Stimulated activated CD8-positive, alpha-beta memory T cell treated with anti-CD3 and anti-CD28 coated beads, Interleukin-4, amount 100 ng/mL, for 48 hours (primary cell): ENCODE measurements at places on chromosomes 1 and 21.
A peak's percentile ranks its signal among the peaks of the same experiment; 100 is the strongest.

DNA sequence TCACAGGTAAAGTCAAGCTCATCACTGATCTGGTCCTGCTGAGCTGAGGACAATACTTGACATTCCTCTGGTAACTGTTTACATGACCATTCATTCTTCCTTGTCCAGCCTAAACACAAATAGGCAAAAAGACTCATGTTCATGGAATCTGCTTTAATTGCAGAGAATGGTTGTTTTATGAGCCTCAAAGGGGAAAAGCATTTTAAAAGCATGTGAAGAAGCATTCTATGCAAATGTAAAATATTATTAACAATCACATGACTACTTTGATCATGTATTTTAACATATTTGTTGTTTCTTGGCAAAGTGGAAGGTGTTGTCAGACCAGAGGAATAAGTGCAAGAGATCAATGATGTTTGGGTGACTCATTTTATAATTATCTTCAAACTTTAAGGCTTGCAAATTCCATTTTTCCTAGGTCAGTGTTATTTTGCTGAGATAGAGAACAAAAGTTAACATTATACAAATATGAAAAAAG is 133.7 kb downstream of the RUNX1 start:
- no peak for DNase-seq

GRCh38 chr1:64543831-64544230 is 73.9 kb downstream of the CACHD1 start:
- no peak for DNase-seq

DNA sequence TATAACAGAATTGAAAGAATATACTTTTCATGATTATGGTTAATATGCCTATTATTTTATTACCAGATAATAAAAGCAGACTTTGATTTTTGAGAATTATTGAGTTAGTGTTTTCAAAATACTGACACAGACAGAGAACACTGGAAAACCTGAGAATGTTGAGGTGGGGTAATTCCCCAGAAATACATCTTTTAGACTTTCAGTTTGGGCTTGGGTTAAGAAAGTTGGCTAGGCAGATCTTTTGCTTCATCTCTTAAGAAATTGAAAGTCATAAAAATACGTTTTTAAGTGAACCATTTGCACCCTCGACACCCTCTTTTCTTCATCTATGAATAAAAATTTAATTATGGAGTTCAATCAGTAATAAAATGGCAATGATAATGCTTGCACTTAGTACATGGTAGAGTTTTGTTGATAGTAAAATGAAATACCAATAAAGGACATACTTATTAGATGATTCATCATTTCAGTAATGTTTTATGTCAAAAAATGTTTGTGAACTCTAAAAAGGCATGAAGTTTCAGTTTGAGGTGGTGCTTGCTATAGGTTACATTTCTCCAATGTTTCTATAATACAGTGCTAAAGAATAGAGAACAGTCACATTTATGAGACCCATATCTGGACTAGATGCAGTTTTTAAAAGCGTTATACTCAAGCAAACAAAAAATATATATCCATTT is 1.9 kb upstream of the SAMSN1 start:
- DNase-seq: no peak

DNA sequence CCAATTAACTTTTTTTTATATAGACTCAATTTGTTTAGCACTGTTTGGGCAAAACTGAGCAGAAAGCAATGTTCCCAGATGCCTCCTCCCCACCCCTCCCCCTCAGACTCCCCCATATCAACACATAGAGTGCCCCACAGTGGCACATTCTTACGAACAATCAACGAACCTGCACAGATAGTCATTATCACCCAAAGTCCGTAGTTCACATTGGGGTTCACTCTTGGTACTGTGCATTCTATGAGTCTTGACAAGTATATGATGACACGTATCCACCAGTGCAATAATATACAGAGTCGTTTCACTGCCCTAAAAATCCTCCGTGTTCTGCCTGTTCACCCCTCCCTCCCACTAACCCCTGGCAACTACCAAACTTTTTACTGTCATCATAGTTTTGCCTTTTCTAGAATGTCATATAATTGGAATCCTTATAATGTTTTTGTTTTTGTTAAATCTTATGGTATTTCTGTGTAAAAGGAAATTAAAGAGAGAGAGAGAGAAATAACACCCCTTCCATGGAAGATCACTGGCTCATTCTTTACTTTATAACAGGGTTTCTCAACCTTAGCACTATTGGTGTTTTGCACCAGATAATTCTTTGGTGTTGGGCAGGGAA is 37.2 kb upstream of the HNRNPU start:
- no peak for DNase-seq

GRCh38 chr1:192807211-192808162 is 1.4 kb upstream of the RGS2 start:
- no peak for DNase-seq

DNA sequence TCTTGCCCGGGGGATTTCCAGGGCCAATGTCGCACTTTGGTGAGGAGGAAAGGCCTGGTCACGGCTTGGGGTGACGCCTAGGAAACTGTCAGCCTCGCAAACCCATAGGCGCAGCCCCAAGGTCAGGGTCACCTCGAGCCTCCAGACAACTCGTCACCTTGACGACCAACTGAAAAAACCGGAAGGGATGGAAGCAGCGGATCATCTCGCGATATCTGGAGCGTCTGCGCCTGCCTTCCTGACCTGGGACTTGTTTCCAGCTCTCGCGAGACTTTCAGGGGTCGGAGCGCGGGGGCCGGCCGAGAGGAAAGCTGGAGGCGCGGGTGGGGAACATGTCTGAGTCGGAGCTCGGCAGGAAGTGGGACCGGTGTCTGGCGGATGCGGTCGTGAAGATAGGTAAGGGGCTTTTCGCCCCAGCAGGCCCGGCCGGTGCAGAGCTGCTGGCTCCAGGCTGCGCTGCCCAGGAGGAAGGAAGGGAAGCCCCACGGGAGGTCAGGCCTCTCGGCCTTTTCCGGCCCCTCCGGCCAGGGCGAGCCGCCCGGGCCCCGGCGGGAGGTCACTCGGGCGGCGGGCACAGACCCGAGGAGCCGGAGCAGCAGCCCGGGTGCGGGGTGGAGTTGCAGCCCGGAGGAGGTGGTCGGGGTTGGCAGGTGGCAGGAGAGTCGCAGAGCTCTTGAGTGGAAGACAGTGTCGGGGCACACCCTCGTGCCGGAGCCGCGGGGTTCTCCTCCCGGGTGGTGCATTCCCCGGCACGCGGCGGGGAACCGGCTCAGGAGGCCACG is 47.2 kb upstream of the NBL1 start:
- peak; percentile 98 for DNase-seq

GRCh38 chr21:44532712-44533111 is 7.3 kb downstream of the KRTAP10-1 start:
- DNase-seq: no peak

- DNase-seq: peak; percentile 30
These were observed 1.1 kb downstream of the IGSF3 start for GRCh38 chr1:116666187-116667077.

DNA sequence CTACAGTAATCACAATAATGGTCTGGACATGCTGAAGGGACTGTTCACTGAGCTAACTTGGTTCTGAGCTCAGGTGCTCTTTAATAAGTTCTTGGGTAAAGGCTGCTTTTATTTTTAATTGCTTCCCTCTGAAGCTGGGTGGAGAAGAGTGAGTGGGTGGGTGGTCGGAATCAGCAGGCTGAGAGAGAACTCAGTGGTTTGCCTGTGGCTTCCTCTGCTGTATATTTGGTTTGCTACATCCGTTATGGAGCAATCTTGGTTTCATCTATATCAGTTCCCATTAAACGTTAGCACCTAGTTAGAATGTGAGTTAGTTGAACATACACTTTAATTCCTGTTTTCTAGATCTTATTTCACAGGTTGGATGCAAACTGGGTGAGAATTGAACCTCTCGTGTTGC is 23.3 kb downstream of the CNIH4 start:
- peak; percentile 69 for DNase-seq

DNA sequence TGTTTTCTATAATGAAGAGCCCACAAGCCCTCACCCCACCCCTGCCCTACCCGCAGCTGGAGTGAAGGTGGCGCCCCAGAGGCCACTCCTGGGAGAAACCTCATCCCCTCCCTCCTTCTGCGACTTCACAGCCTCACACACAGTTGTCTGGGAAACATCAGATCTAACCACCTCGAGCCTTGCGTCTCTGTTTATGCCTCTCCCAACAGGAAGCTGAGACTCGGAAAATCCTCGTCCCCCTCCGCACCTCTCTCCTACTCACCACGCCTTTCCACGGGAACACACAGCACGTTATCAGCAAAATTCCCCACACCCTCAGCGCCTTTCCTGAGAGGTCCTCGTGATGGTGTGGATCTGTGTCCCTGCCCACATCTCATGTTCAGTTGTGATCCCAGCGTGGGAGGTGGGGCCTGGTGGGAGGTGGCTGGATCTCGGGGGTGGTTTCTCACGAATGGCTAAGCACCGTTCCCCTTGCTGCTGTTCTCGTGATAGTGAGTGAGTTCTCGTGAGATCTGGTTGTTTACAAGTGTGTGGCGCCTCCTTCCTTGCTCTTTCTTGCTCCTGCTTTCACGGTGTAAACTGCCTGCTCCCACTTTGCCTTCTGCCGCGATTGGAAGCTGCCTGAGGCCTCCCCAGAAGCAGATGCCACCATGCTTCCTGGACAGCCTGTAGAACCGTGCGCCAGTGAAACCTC is 190.6 kb downstream of the KIF26B start:
- DNase-seq: no peak

GRCh38 chr1:77953907-77954306 is 25.0 kb downstream of the FUBP1 start:
- DNase-seq: no peak

DNA sequence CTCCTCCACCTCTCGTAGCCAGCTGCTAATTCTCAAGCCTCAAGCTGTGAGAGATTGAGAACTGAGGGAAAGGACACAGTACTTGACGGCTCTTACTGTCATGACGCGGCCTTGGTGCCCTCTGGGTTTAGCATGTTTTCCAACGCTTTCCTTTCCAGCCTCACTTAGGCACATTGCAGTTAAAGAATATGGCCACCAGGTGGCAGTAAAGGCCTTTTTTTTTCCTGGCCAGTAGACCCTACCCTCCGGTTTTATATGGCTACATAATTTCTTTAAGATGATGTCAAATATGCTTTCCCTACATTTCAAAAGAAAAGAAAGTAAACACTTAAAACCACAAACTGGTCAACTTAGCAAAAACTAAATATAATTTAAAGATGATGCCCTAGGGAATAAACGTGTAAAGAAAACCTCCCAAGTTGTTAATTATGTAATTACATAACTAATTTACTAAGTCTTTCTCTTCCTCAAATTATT is 56.8 kb upstream of the PRDX6 start:
- peak; percentile 64 for DNase-seq

- no peak for DNase-seq
These were observed 36.4 kb upstream of the ANGPTL7 start for GRCh38 chr1:11152755-11153154.

DNA sequence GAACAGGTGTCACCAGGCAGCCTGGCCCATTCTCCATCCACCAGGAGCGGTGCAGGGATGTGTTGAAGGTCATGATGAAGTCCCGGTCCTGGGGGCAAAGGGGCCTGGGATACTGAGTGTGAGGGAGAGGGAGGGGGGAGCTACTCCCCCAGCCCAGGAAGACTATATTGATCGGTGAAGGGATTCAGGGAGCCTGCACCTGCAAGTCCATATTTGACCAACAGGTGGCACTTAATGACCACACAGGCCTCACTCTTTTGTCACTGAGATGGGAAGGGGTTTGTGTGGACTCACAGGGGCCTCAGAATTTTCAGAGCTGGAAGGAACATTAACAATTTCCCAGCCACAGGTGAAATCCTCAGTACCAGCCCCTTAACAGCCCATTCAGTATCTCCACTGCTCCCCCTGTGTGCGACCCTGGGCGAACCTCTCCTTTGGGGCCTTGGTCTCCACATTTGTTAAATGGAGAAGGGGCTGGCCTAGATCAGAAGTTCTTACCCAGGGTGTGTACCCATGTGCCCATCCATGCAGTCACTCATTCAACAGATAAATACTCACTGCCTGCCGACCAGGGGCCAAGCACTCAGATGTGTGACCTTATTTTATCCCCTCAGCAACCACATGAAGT is 55.6 kb downstream of the NKAIN1 start:
- DNase-seq: peak; percentile 61

GRCh38 chr1:61158591-61158990 is 76.2 kb downstream of the NFIA start:
- DNase-seq: no peak

DNA sequence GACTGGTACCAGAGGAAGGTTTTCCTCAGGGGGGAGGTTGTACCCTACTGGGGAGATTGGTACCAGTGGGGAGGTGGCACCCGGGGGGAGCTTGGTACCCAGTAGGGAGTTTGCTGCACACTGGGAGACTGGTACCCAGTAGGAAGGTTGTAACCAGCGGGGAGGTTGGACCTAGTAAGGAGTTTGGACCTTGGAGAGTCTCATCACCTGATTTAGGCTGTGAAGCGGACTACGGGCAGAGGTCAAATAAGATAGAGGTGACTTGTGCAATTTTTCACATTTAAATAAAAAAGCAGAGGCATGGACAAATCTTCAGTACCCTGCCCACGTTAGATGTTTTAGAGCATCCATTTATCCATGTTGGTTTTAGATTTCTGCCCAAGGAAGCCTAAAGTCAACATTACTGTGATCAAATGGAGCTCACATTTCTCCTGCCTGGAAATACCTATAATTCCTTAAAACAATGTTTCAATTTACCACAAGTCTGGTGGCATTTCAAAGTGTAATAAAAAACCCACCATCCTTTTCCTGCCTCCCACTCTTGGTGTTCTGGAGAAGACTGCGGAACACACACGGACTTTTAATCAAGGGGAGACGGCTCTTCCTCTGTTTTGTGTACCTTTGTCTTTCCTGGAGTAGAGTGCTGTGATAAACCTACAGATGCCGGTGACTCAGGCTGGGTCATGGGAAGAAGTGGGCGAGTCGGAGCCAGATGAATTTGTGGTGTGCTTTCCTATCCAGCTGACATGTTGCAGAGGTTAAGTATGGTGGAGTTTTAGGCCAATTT is 36.2 kb upstream of the MRPS6 start:
- DNase-seq: no peak

DNA sequence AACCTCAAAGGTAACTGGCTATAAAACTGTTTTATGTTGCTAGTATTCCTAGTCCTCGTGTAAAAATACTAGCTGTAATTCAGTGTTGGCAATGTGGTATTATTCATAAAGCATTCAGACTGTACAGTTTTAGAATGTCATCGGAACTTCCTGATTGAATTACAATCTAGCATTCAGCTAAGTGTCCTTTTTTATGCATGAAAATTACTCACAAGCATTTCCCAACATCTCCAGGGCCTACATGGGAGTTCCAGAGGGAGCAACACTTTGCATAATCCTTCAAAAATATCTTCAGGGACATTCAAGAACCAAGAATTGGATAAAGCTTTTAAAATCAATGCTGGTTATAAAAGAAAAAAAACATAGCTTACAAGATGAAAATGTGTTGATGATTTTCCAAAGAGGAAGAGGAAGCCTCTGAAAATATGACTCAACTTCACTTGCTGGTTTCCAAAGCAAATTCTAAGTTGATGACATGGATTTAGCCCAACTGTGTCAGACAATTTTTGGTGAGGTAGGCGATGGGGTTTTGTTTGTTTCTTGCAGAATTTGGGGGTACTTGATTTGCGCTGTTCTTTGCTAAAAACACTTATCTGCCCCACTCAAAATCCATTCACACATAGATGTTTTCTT is 137.8 kb downstream of the SLC44A5 start:
- no peak for DNase-seq

GRCh38 chr1:3261007-3261968 is 192.3 kb downstream of the PRDM16 start:
- DNase-seq: no peak
